ENCODE measurements at places on chromosomes 4 and X. TPM values are rescaled to one million over a fixed set of nuclear protein-coding genes. Genes with fewer than 3 reads are reported as not detected.

DNA sequence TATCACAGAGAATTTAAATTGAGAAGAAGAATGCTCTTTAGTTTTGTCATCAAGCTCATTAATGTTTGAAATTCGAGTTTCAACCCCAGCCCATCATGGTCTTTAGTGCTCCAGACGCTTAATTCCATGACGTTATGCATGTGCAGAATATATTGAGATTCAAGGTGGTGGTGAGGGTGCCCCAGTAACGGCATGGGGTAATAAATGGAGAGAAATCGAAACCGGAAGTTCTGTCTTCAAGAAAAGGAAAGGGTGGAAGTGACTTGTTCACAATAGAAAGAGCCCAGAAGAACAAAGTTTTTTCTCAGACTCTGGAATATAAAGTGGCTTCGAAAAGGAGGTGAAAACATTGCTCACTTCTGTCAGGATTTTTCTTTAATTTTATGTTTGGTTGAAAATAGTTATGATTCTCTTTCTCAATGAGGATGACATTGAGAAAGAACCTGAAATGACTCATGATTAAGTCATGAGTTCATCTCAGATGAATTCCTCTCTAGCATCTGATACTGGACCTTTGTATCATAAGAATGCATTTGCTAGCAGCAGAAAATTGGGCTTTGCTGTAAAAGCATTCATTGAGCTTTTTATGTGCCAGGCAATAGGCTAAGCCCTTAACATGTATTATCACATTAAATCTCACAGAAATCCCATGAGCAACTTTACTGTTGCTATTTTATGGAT, 779 bp upstream of the DDX60L start:
- no peak for DNase-seq

DNA sequence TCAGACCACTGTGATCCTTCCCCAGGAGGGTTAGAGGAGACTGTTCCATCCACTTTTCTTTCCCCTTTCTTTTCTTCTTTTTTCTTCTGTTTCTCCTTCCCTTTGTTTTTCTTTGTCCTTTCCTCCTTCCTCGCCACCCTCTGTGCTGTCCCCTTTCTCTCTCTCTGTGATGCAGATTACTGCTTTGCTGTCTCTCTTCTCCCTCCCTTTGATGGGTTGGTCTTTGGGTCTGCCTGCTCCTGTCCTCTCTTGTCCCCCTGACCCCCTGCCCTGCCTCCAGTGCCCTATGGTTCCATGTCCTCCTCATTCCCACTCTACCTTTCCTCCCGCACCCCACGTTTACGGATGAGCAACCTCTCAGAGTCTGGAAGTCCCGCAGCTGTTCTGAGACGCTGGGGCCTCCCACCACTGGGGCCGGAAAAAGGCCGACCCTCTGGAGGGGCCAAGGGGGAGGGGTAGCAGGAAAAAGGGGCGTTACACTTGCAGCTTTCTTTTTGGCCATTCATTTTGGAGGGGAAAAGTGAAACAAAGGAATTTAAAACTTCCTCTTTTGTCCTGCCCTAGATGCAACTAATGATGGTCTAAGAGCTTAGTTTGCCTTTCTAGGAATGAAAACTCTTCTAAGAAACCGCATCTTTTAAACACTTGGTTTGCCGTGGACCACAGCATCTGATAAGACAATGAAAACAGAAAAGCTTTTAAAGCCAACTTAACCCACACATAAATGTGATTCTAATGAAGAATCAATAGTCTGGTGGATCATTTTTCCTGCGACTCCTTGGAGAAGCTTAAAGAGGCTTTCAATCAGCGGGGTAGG, 24.5 kb upstream of the TSR2 start:
- no peak for DNase-seq

- DNase-seq = no peak
Measured at GRCh38 chr4:140903522-140904475, 147.6 kb upstream of the TBC1D9 start.

- DNase-seq = no peak
Measured at GRCh38 chrX:1885116-1885515, 270.3 kb downstream of the ASMT start.

DNA sequence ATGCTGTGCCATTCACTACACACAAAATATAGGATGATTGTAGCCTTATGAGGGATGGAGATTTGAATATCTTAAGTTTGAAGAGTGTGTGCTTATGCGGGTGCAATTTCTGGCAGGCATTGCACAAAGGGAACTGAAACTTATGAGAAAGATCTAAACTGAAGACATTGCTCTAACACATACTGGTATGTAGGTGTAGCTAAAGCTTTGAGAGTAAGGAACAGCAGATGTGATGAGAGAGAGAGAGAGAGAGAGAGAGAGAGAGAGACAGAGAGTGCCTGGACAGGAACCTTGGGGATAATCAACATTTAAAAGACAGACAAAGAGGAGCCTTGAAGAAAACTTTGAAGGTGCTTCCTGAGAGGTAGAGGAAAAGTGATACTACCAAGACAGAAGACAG, 379.7 kb downstream of the SPRY1 start:
- DNase-seq = no peak

SAT1 gene
- polyA plus RNA-seq = 38.2 TPM

STAP1 gene
- 0.09 TPM for polyA plus RNA-seq

DNA sequence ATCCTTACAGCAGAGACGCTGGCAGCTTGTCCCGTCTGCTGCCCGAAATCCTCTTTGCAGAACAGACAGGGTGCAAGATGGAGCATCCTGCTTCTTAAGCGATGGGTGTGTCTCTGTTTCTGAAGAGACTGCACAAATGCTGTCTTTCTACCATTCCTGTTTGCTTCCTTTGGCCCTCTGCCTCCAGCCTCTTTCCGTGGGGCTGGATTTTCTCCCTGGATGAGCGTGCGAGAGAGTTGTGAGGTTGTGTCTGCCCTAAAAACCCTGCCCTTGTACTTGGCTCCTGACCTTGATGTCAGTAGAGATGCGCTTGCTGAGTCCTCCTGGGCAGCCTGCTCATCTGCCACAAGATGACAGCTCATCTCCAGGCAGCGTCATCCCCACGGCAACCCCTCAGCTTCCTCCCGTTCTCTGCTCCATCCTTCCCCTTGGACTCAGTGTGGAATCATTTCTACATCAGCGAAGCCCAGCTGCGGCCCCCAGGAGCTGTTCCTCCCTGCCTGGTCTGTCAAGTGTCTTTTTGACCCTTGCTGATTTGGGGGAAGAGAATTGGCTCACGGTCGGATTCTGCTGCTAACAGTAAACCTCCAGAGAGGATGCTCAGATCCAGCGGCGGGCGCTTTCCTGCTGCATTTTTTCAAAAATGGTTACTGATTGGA, 246.2 kb downstream of the ASMT start:
- DNase-seq = no peak

SRPK3 gene
- 299 TPM for polyA plus RNA-seq

Data from forelimb muscle (tissue), 1 donor.